ENCODE measurements at places on chromosomes 2 and 18.
A peak's percentile ranks its signal among the peaks of the same experiment; 100 is the strongest.

DNA sequence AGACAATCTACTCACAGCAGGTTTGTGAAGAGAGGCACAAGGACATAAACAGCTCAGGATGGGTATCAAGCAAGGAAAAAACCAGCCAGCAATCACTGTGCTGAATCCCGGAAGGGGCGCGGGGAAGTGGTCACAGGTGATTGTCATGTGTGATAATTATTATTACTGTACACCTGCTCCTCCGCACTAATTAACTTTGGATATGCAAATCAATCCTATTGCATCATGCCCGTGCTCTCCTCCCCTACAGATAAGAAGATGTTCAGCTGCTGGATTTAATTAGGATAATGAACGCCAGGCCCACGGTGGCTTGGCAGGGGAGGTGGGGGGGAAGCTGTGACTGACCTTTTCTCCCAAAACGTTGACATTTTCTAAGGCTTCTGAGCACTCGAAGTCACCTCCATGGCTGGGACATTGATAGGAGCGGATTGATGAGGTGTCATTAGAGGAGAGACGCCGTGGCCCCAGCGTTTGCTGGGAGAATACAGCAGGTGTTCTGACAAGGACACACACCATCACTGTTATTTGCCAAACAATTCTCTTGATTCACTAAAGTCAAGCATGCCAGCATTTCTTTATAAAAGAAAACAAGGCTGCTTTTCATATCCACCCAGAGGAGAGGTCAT lies 160.3 kb upstream of the VRK2 start:
- DNase-seq, result no peak

DNA sequence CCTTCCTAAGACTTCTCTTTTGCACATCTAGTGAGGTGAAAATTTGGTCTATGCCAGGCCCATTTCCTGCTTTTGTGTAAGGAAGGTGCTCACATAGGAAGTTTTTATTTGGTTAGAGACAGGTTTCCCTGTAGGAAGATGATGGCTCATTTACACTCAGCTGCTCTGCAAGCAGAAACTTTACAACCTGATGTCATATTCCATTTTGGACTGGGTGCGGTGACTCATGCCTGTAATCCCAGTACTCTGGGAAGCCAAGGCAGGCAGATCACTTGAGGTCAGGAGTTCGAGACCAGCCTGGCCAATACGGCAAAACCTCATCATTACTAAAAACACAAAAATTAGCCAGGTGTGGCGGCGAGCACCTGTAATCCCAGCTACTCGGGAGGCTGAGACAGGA lies 35.8 kb downstream of the CASP10 start:
- no peak for DNase-seq

DNA sequence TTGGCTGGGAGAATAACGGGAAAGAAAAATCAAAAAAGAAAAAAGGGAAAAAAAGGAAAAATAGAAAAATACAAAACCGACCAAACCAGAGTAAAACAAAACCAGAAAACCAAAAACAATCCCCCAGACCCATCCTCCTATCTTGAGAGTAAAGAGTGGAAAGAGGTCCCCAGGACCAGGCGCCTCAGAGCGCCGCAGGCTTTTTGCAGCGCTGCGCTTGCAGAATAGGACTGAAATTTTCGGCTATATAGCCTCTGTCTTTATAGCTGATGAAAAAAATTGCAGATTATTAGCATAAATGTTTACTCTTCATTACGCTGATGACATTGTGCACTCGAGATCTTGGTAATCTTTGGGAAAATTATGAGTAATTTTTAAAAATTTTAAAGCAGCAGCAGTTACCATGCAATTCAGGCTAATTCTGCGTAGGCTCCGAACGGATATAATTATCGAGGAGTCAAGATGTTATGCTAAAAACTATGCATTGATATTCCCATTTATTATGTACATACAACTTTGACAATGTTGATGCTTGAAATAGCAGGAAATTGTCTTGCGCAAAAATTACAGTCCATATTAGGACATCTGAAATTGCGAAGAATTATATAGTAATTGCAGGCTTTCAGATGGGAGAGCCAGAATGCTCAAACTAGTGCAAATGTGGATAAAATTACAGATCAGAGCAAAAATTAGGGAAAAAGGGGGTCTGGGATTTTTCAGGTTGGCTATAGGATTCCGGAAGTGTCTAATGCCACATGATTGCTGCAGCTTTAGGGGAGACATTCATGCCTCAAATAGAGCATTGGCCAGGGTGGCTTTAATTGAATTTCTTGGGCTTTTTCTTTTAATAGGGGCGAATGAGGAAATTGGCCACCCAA lies 8.3 kb downstream of the DLX1 start:
- no peak for DNase-seq

GRCh38 chr18:649341-649740 lies 8.1 kb upstream of the TYMS start:
- no peak for DNase-seq

- no peak for DNase-seq
Observed at GRCh38 chr2:159175182-159175581, 111.3 kb downstream of the WDSUB1 start.

GRCh38 chr18:70373042-70373519 lies 84.2 kb downstream of the SOCS6 start:
- DNase-seq, result peak; percentile 70

DNA sequence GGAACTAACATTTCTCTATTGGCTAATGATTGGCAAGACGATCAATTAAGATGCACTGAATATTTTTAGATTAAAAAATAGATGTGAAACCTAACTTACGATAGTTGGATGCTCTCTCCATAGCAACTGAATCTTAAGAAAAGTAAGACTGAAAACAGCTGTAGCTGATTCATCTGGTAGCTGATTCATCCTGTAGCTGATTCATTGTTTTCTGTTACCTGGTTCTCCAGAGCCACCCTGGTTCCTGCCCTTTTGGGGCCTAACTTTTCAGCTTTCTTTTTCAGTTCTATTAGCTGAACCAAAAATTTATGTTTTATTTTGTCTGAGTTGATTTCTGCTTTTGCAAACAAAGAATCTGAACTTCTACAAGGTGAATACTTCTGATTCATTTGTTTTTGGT lies 22.7 kb upstream of the SPR start:
- no peak for DNase-seq

All from COLO829 (cell line).